Stimulated activated CD4-positive, alpha-beta T cell treated with anti-CD3 and anti-CD28 coated beads, Interleukin-1b, Interleukin-23, amount 100 ng/mL, for 1 hour (primary cell): ENCODE measurements at places on chromosomes 1 and 21.

- DNase-seq = no peak
These were observed 8.9 kb downstream of the ZBTB7B start for GRCh38 chr1:155011437-155012025.

GRCh38 chr1:174966008-174966572, 33.7 kb upstream of the CACYBP start:
- no peak for DNase-seq

- DNase-seq = no peak
These were observed 244.8 kb upstream of the PROX1 start for GRCh38 chr1:213742992-213743391.

DNA sequence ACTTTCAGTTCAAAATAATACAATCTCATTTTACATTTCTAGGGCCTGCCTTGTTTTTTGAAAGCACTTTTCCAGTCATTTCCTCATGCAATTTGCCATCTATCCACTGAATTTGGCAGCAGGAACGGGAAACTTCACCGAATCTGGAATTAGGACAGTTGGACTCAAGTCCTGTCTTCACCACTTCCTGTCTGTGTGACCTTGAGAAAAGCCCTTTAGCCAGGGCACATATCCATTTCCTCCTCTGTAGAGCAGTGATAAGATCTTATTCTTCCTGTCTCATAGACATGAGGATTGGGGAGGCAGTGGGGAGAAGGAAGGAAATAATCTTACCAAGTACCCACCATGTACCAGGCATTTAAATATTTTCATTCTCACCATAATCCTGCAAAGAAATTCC, 12.0 kb downstream of the VAV3 start:
- no peak for DNase-seq

DNA sequence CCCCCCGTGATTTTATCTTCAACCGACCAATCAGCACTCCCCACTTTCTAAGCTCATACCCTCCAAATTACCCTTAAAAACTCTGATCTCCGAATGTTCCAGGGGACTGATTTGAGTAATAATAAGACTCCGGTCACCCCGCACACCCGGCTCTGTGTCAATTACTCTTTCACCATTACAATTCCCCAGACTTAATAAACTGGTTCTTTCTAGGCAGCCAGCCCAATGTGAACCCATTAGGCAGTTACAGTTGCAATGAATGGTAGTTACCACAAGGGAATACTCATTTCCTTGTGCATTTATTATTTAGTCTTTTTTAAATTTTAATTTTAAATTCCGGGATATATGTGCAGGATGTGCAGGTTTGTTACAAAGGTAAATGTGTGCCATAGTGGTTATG, 177.9 kb downstream of the HFM1 start:
- no peak for DNase-seq

DNA sequence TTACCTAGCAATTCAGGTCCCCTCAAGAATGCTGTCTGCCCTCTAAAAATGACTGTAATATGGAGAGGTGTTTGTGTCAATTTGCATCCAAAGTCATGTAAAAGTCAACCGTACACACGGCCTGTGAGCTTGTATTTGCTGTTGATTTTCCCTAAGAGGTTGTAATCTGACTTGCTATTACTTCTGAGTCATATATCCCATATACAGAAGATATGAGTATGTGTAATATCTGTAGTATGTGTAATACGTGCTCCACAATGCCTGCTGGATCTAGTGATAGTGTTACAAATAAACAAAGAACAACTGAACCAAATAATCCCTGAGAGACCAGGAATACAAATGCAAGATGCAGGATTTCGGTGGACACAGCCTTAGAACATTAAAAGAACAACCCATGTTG, 1.4 kb upstream of the KCNJ6 start:
- DNase-seq = no peak

GRCh38 chr1:109517337-109517736, 7.8 kb upstream of the AMIGO1 start:
- DNase-seq = no peak

DNA sequence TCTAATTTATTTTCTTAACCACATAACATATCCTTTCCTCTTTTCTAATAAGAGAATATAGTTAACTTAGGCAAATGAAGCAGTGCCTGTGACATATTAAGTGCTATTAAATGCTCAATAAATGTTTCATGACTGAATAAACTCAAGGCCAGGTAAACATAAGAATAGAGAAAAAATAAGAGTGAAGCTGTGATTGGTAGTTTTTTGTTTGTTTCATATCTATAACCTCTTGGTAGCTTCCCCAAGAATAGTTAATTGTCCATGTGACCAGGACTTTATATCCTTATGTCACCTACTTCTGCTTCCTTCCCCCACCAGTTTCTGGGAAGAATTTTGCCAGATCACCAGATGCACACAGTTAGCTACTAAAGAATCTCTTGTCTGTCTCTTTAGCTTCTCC, 295.1 kb upstream of the ST6GALNAC5 start:
- DNase-seq = no peak

GRCh38 chr1:68278221-68278620, 45.9 kb upstream of the WLS start:
- DNase-seq = no peak

- DNase-seq = no peak
These were observed 9.1 kb downstream of the INKA2 start for GRCh38 chr1:111729946-111730681.

DNA sequence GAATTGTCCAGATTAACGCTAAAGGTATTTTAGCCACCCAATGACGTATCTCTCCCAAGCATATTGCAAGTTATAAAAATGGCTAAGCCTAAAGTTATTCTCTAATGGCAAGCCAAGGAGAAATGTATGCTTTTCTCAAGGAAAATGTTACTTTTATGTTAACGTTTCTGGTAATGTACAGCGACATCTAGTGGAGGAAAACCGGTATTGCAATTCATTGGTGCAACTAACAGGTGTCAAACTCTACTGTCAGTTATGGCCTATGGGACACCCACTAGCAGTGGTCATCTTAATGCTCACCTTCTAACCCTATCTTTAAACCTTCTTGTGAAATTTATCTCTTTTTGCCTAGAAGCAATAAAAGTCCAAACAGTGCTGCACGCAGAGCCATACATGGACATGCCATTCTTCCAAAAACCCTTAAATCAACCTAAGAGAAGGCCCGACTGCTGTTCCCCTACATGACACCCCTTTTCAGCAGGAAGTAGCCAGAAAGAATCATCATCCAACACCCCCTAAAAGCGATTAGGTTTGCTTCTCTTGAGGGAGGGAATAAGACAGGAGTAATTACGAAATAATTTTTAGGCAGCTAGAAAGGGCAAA, 68.7 kb upstream of the LRIF1 start:
- no peak for DNase-seq

- DNase-seq = no peak
These were observed 76.5 kb downstream of the TTLL7 start for GRCh38 chr1:83922431-83922830.

- DNase-seq = no peak
These were observed 119.8 kb downstream of the HLCS start for GRCh38 chr21:36846631-36847030.

GRCh38 chr1:198183605-198184004, 26.8 kb downstream of the NEK7 start:
- DNase-seq = no peak

GRCh38 chr21:31298618-31299269, 45.3 kb downstream of the TIAM1 start:
- DNase-seq = no peak

- no peak for DNase-seq
These were observed 8.3 kb downstream of the SDE2 start for GRCh38 chr1:225990705-225991464.

DNA sequence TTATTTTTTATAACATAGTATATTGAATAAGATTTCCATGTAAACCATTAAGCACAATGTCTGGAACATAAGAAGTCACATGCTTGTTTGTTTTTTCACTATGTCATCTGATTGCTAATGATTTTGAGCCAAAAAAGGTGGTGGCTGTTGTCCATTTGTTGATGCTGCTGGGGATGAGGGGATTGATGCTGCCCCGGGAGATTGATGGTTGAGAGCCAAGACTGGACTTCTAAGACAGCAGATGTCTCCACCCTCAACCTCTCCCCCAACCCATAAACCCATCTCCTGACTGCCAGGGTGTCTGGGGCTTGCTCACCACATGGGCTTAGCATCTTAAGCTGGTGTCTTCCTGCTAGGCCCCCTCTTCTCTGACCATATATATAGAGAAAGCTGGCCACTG, 35.8 kb upstream of the CD34 start:
- DNase-seq = no peak

- no peak for DNase-seq
These were observed 82.9 kb downstream of the FAM78B start for GRCh38 chr1:166083887-166084286.

- DNase-seq = no peak
These were observed 65.0 kb upstream of the PRDX6 start for GRCh38 chr1:173411835-173412742.

- no peak for DNase-seq
These were observed 155.0 kb upstream of the RUNX1 start for GRCh38 chr21:35204125-35204524.
